ENCODE measurements at places on chromosomes 7 and 10. TPM values are rescaled to one million over a fixed set of nuclear protein-coding genes. Genes with fewer than 3 reads are reported as not detected.
A peak's percentile ranks its signal among the peaks of the same experiment; 100 is the strongest.

GRCh38 chr10:71082960-71083715 lies 129.2 kb upstream of the UNC5B start:
- no peak overlapping the region for H3K4me3 ChIP-seq
- DNase-seq, result peak; percentile 7
- no peaks in the 10 kb centered on the region for H3K36me3 ChIP-seq
- no peaks in the 10 kb centered on the region for H3K27me3 ChIP-seq
- H3K27ac ChIP-seq, result no peak overlapping the region

RTKN2 gene
- total RNA-seq, result 47.3 TPM

DNA sequence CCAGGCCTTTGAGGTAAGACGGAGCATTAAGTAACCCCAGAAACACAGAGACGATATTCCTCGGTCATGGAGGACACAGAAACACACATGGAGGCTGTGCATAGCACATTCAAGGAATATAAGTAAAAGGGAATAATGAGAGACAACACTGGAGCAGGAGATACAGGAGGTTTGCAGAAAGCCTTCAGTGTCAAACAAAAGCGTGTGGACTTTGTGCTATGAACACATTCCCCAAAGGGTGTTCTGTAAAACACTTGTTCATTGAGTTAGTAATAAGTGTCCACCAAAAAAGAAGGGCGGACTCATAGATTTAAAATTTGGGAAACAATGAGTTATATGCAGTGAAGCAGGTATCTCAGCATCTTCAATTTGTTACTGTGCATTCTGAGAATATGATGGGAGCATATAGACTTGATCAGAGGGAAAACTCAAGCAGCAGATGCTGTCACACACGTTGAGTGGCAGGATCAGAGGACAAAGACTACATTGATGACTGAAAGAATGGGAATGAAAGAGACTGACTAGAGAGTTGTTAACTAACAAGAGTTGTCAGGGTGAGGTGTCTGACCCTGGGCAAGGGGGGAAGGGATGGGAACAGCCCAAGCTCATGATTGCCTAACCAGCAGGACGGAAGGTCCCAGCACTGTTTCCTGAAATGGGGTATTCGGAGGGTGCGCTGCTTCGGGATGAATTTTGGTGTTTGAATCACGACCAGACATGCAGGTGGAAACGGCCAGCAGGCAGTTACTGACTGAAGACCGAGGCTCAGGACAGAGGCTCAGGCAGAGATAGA lies 85.2 kb upstream of the VIPR2 start:
- H3K27ac ChIP-seq, result no peak overlapping the region
- no peak overlapping the region for H3K4me3 ChIP-seq
- H3K27me3 ChIP-seq, result no peaks in the 10 kb centered on the region
- H3K4me1 ChIP-seq, result no peaks in the 10 kb centered on the region
- H3K36me3 ChIP-seq, result no peaks in the 10 kb centered on the region

KAZALD1 gene
- total RNA-seq, result 11.5 TPM

MLXIPL gene
- total RNA-seq, result 16.7 TPM

GRCh38 chr7:27249724-27250556 lies 7.3 kb downstream of the EVX1 start:
- no peak overlapping the region for H3K4me3 ChIP-seq
- no peak for DNase-seq
- H3K4me1 ChIP-seq, result peaks cover 32% of the 10 kb centered on the region
- no peaks in the 10 kb centered on the region for H3K27me3 ChIP-seq
- H3K27ac ChIP-seq, result no peak overlapping the region

NANOS1 gene
- 3.0 TPM for total RNA-seq

CRTAC1 gene
- total RNA-seq, result 123 TPM

- no peaks in the 10 kb centered on the region for H3K4me1 ChIP-seq
- H3K27ac ChIP-seq, result no peak overlapping the region
- DNase-seq, result no peak
- no peaks in the 10 kb centered on the region for H3K36me3 ChIP-seq
These were observed 48.3 kb downstream of the ZNF783 start for GRCh38 chr7:149310113-149310836.

DNA sequence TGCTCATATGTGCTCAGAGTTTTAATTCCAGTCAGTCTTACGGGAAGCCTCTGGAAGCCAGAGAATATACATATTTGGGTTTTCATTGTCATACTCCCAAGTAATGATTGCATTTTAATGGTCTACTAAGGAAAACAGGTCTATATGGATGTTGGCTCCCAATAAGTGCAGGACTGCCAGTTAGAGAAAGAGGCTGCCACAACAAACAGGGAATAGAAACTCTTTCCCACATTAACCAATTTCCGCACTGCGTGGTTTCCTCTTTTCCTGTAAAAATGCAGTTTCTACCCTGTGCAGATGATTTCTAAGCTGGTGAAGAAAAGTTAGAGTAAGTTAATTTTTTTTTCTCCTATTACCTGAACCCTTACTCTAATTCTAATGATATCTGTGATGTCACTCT lies 78.2 kb downstream of the CCSER2 start:
- no peaks in the 10 kb centered on the region for H3K27me3 ChIP-seq
- no peaks in the 10 kb centered on the region for H3K36me3 ChIP-seq
- no peak overlapping the region for H3K27ac ChIP-seq
- H3K4me1 ChIP-seq, result peaks cover 16% of the 10 kb centered on the region

- H3K4me1 ChIP-seq, result peaks cover 24% of the 10 kb centered on the region
- DNase-seq, result no peak
- no peaks in the 10 kb centered on the region for H3K36me3 ChIP-seq
These were observed 252.1 kb upstream of the INHBA start for GRCh38 chr7:41954976-41955375.

RGS10 gene
- 34.6 TPM for total RNA-seq

DNA sequence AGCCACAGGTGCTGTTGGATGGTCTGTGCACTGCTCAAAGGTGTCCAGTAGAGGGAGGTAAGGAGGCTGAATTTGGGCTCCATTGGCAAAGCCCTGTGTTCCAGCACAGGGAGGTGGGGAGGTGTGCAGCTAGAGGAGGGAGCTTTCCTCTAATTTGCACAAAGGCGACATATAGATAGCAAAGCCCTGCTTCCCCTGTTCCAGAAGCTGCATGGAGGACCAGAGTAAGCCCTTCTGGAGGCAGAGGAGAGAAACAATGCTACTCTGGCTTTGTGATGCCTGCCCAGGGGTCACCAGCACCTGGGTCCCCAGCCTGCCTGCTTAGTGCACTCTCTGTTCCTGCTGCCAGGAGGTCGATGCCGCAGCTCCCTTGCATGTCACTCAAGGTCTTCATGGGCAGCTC lies 3.4 kb upstream of the ARHGAP22 start:
- no peak overlapping the region for H3K4me3 ChIP-seq
- H3K27ac ChIP-seq, result no peak overlapping the region
- H3K27me3 ChIP-seq, result peaks cover 5% of the 10 kb centered on the region
- H3K4me1 ChIP-seq, result peaks cover 10% of the 10 kb centered on the region
- peak; percentile 42 for DNase-seq

DNA sequence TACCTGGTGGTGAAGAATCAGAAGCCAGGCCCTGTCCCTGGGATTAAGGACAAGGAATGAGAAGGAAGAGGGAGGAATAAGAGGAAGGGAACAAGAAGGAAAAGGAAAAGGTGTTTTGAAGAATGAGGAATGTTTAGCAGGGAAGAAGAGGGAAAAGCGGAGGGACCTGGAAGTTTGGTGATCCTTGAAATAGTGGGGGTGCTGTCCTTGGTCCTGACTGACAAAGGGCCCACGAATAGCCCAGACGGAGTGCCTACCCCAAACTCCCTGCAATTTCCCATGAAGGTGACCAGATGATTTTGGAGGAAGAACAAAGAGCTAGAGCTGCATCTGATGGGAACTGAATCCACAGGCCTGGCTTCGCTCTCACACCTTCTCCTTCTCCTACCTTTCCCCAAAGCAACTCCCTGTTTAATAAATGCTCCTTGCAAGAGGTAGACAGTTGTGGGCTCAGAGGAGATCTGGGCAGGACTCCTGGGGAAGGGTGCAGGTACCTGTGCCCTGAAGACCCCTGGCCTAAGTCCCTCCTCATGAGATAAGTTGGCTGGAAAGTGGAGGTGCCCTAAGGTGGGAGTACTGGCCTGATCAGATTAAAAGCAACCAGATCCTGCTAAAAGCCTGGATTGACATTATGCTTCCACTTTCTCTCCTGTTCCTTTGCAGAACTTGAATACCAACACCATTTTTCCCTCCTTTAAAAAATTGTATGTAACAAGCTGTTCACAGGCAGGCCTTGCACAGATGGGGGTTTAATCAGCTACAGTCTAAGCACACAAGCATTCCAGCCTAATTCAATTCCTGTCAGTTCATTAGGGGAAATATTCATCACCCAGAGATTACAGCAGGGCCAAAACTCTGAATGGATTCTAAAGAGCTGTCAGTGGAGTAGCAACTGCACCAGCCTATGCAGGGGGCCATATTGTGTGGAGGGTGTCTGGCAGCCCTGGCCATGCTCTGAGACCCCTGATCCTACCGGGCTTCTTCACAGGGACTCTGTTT lies 19.4 kb downstream of the KAZALD1 start:
- H3K27me3 ChIP-seq, result no peaks in the 10 kb centered on the region
- no peak overlapping the region for H3K4me3 ChIP-seq
- H3K36me3 ChIP-seq, result no peaks in the 10 kb centered on the region

- no peaks in the 10 kb centered on the region for H3K27me3 ChIP-seq
- H3K4me1 ChIP-seq, result peaks cover 3% of the 10 kb centered on the region
- DNase-seq, result no peak
- H3K27ac ChIP-seq, result no peak overlapping the region
These were observed 164.2 kb downstream of the RAPGEF5 start for GRCh38 chr7:22192801-22193200.

TLL2 gene
- not detected for total RNA-seq

HTR5A gene
- total RNA-seq, result not detected

DNA sequence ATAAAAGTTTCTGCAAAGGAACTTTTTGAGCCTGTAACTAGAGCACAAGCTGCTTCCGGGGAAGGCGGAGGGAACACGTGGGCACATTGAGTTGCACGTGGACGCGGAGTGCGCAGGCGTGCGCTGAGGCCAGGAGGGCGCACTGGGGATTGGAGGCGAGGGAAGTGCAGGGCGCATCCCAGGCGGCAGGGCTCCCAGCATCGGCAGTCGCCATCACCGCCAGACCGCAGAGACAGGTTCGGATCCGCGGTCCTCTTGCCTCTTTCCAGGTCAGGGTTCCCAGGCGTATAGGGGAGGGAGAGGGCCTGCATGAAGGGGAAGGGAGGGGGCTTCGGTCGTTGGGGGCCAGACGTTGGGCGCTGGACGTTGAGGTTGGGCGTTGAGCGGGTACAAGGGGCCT lies at the start of gene TDRD1:
TDRD1 (plus strand) TSS at position 206 of the 400 bp plus-strand sequence. CDS start 8,479 bp downstream, outside the sequence.
- no peaks in the 10 kb centered on the region for H3K36me3 ChIP-seq
- DNase-seq, result peak; percentile 84
- peaks cover 17% of the 10 kb centered on the region for H3K4me1 ChIP-seq
- no peak within 1 kb of the TSS for H3K4me3 ChIP-seq
- no peak within 1 kb of the TSS for H3K27ac ChIP-seq
- no peaks in the 10 kb centered on the region for H3K27me3 ChIP-seq

EFCAB10 gene
- total RNA-seq, result 0.86 TPM

- no peak overlapping the region for H3K4me3 ChIP-seq
- H3K4me1 ChIP-seq, result no peaks in the 10 kb centered on the region
- no peaks in the 10 kb centered on the region for H3K27me3 ChIP-seq
- H3K36me3 ChIP-seq, result no peaks in the 10 kb centered on the region
These were observed 314.4 kb upstream of the AOAH start for GRCh38 chr7:37038706-37039105.

DNA sequence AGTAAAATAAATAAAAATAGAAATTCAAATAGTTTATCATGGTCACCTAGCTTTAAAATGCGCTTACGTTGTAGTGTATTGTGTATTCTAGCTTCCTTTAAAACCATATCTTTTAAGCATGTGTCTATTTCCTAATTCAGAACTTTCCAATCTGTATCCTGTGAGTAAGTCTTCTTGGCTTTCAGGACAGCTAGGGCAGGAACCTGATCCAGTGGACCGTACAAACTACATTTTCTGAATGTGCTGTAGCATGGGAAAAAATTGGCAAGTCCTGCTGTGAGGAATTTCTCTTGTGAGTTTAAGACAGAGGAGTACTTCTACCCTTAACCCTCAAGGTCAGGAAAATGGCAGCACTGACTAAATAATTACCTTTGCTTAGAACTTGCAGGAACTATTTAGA lies 12.1 kb downstream of the OPN1SW start:
- DNase-seq, result no peak
- no peak overlapping the region for H3K27ac ChIP-seq
- H3K4me3 ChIP-seq, result no peak overlapping the region

TMEM184A gene
- 11.5 TPM for total RNA-seq

UCMA gene
- not detected for total RNA-seq

CCDC146 gene
- 62.4 TPM for total RNA-seq

GRCh38 chr10:33441561-33441960 lies 107.1 kb upstream of the NRP1 start:
- H3K36me3 ChIP-seq, result no peaks in the 10 kb centered on the region
- H3K4me1 ChIP-seq, result no peaks in the 10 kb centered on the region
- no peak for DNase-seq
- H3K4me3 ChIP-seq, result no peak overlapping the region
- no peaks in the 10 kb centered on the region for H3K27me3 ChIP-seq
- no peak overlapping the region for H3K27ac ChIP-seq

GRCh38 chr7:112546723-112547513 lies 66.1 kb downstream of the LSMEM1 start:
- no peaks in the 10 kb centered on the region for H3K4me1 ChIP-seq
- DNase-seq, result no peak
- no peak overlapping the region for H3K27ac ChIP-seq
- H3K27me3 ChIP-seq, result no peaks in the 10 kb centered on the region

FAM25G gene
- not detected for total RNA-seq

DNA sequence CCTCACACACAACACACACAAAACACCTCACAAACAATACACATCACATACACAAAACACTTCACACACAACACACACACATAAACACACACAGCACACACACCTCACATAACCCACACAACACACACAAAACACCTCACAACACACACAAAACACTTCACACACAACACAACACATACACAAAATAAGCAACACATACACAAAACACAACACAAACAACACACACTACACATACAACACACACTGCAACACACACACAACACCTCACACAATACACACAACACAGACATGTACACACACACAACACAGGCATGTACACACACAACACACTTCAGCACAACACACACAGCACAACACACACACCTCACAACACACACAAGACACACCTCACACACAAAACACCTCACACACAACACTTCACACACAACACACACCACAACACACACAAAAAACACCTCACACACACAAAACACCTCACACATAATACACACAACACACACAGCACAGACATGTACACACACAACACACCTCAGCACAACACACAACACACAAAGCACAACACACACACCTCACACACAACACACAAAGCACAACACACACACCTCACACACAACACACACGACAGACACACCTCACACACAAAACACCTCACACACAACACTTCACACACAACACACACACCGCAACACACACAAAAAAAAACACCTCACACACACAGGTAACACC lies 107.5 kb downstream of the TNS3 start:
- no peaks in the 10 kb centered on the region for H3K36me3 ChIP-seq
- H3K27me3 ChIP-seq, result no peaks in the 10 kb centered on the region
- no peak for DNase-seq
- H3K4me1 ChIP-seq, result peaks cover 24% of the 10 kb centered on the region
- peak overlapping the region; percentile 43 for H3K27ac ChIP-seq

GRCh38 chr10:119688033-119688508 lies 36.9 kb downstream of the BAG3 start:
- no peaks in the 10 kb centered on the region for H3K27me3 ChIP-seq
- H3K4me1 ChIP-seq, result peaks cover 11% of the 10 kb centered on the region
- H3K4me3 ChIP-seq, result no peak overlapping the region
- peak overlapping the region; percentile 82 for H3K27ac ChIP-seq
- no peak for DNase-seq

NPFFR1 gene
- 0.15 TPM for total RNA-seq

- H3K4me1 ChIP-seq, result no peaks in the 10 kb centered on the region
- no peak overlapping the region for H3K4me3 ChIP-seq
- H3K27ac ChIP-seq, result no peak overlapping the region
- H3K36me3 ChIP-seq, result peaks cover 90% of the 10 kb centered on the region
- no peak for DNase-seq
These were observed 11.7 kb downstream of the PRKRIP1 start for GRCh38 chr7:102407910-102408309.
